ENCODE measurements at places on chromosomes 4 and X.

DNA sequence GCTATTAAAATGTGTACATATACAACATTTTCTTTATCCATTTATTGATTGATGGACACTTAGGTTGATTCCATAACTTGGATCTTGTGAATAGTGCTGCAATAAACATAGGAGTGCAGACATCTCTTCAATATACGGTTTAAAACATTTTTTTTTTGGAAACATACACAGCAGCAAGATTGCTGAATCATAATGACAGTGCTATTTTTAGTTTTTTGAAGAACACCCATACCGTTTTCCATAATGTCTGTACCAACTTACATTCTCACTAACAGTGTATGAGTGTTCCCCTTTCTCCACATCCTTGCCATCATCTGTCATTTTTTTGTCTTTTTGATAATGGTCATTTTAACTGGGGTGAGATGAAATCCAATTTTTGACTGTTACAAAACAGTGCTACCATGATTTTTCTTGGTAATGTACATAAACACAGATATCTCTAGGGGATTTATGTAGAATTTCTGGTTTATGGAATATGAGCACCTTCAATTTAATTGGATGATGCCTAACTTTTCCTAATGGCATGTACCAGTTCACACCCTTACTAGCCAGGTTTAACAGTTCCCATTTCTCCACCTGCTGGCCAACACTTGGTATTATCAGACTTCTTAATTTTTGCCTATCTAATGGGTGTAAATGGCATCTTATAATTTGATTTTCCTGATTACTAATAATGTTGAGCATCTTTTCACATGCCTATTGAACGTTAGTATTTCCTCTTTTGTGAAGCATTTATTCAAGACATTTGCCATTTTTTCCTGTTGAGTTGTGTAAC is 21.0 kb upstream of the TMSB15B start:
- DNase-seq, result peak; percentile 48

- no peak for DNase-seq
Observed at GRCh38 chr4:109390115-109390768, 43.4 kb upstream of the SEC24B start.

DNA sequence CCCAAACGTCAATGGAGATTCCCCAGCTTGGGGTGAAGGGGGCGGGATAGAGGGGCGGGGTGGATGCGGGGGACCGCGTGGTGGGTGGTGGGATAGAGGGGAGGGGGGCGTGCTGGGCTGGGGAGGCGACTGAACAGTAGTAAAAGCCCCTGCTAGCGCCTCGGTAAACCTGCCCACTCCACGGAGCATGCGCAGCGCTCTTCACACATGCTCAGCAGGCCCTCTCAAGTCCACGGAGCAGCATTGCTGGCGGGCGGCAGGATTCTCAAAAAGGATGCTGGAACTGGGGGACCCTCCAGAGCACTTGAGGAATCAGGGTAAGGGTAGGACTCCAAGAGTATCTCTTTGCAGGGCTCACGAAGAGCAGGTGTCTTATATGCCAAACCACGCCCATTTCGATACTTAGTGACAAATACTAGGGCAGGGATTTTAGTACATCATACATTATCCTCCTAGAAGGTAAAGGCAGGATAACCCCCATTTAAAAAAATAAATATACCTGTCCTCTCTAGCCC is 378 bp upstream of the RPS6KA6 start:
- DNase-seq, result peak; percentile 61

- DNase-seq, result peak; percentile 62
Observed at GRCh38 chr4:37889849-37890800, 759 bp upstream of the TBC1D1 start.

DNA sequence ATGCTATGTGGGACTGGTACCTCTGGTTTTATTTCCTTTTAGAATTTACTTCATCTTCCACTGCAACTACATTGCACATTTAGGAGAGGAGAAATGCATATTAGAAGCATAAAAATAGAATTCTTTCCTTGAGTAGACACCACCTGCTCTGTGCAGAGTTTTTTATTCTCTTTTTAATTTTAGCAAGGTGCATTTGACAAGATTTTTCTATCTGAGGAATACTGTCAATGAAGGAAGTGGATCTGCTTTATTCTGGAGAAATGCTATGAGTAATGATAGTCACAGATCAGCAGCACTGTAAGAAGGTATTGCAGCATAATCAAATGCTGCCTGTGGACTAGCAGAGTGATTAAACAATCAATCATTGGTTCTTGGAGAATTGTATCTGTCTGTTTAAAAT is 1038.3 kb downstream of the RAPGEF2 start:
- DNase-seq, result no peak

DNA sequence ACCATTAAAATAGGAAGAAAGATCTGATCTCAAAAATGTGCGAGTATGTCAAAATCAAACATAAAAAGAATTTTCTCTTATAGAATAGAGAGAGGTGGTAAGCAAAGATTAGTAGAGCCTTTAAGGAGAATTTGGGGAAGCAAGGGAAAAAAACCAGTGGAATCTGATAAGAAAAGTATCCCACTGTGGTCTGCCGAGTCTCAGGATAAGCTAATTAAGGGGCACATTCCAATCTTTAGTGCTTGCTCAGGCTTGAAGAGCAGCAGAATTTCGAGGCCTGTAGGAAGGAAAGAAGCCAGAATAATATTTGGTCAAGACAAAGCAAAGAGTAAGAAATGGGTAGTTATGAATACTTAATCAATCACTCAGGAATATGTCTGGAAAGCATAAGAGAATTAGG is 13.0 kb downstream of the STATH start:
- peak; percentile 10 for DNase-seq

- DNase-seq, result peak; percentile 98
Observed at GRCh38 chr4:119212234-119212963, at the start of gene USP53. Gene USP53 (plus strand): TSS chr4:119212713. CDS start chr4:119239760, 27,047 bp downstream.

GRCh38 chr4:151799417-151800012 is 38.7 kb upstream of the GATB start:
- no peak for DNase-seq

DNA sequence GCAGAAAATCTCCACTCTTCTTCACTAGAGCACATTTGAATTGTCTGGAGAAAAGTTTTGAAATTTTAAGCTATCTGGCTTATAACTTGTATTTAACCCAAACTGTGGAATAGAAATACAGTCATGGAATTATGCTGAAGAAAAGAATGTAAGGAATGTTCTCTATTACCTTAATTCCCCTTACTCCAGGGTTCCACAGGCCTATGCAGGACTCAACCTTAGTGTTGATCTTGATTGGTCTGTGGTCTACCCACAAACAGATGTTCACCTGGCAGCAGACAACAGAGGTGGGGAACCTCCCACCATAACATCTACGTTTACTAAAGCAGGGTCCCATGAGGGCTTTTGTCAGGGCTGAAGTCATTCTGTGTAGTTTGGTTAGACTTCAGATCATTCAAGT is 189.3 kb upstream of the GPRIN3 start:
- no peak for DNase-seq

- no peak for DNase-seq
Observed at GRCh38 chr4:120403296-120403695, 336.6 kb upstream of the MAD2L1 start.

- DNase-seq, result peak; percentile 60
Observed at GRCh38 chr4:83922402-83922801, 386.5 kb downstream of the GPAT3 start.

DNA sequence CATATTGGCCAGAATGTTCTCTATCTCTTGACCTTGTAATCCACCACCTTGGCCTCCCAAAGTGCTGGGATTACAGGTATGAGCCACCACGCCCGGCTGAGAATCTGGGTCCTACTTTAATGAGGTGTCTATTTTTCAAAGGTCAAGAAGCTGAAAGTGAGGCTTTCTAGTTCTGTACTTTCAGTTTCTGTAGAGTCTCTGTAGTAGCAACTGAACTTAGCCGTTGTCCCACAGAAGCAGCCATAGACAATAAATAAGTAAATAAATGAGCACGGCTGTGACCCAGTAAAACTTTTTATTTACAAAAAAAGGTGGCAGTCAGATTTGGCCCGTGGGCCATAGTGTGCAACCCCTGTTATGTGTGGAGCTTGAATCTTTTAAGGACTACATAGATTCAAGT is 92.0 kb downstream of the FNIP2 start:
- DNase-seq, result no peak

GRCh38 chr4:153399358-153399757 is 54.9 kb downstream of the MND1 start:
- no peak for DNase-seq

- no peak for DNase-seq
Observed at GRCh38 chrX:21741869-21742701, 15.8 kb downstream of the SMPX start.

DNA sequence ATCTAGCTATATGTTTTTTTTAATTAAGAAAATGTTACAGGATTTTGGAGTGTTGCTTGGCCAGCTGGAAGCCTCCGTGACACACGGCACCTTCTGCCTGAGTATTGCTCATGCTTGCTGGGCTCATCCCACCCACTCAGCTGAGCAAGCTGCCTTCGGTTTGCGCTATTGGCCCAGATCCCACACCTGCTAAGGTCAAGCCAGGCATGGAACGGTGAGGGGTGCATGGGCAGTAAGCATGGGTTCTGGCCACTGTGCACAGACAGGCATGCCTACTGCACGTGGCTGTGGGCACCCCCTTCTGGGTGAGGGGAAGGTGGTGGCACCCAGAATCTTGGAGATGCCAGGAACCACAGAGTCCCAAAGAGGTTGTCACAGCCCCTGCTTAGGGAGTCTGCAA is 1178.4 kb upstream of the PCDH7 start:
- no peak for DNase-seq

GRCh38 chr4:176150704-176151103 is 44.7 kb downstream of the SPATA4 start:
- no peak for DNase-seq

GRCh38 chr4:158962393-158962792 is 140.5 kb upstream of the RAPGEF2 start:
- DNase-seq, result peak; percentile 27

GRCh38 chr4:57418133-57418532 is 307.9 kb upstream of the IGFBP7 start:
- no peak for DNase-seq

DNA sequence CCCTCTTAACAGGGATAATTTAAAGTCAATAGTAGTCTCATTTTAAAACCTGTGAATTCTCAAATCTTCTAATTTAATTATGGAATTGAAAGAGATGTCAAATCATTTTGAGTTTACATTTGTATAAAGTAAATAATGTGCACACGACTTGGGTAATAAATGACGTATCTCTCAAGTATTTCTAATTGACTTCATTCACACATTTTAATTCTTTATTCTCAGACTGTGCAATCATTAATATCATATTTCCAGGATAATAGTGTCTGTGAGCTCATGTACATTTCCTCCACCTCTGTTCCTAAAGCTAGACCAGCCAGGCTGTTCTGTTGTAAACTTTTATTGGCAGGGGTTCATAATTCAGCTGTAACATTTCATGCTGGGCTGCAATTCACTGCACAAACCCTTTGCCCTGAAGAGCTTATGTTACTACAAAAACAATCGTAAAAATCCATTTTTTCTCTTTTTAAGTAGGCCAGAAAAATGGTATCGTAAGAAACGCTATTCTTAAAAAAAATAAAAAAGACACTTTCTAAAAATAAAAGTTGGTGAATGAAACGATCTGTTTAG is 1103.1 kb upstream of the TENM3 start:
- DNase-seq, result no peak

- no peak for DNase-seq
Observed at GRCh38 chrX:20567108-20567507, 300.4 kb upstream of the RPS6KA3 start.

DNA sequence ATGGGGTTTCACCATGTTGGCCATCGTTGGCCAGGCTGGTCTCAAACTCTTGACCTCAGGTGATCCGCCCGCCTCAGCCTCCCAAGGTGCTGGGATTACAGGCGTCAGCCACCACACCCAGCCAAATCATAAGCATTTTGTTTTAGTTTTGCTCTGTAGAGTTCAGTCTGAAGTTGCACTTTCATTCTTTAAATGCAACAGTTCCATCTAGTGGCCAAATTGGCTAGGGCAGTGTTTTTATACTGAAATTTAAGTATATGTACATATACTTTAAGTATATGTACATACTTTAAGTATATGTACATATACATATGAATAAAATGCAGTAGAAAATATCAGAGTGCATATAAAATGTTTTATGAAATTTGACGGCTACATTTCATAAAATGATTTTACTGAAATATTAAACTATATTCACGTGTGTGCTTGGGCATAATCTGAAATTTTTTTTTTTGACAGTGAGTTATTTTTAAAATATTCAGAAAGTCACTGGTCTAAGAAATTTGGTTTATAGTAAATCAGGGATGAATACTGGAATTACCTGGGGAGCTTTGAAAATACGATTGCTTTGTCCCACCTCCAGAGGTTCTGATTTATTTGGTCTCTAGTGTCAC is 145.5 kb downstream of the NWD2 start:
- peak; percentile 78 for DNase-seq

- DNase-seq, result no peak
Observed at GRCh38 chr4:109436504-109436903, 2.9 kb downstream of the SEC24B start.

DNA sequence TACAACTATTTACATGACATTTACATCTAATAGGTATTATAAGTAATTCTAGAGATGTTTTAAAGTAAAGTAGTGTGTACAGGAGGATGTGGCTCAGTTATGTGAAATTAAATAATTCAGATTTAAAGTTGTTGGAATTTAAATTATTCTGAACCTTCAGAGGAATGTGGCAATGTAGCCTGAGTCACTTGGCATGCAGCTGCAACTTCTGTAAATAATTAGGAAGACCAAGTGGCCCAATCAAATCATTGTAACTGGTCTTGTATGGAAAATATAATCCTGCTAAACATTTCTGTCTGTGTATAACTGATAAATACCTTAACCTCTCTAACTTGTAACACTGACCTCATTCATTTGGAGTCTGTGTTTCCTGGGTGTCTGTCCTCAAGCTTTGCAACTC is 828.9 kb downstream of the GLUD2 start:
- DNase-seq, result peak; percentile 0

DNA sequence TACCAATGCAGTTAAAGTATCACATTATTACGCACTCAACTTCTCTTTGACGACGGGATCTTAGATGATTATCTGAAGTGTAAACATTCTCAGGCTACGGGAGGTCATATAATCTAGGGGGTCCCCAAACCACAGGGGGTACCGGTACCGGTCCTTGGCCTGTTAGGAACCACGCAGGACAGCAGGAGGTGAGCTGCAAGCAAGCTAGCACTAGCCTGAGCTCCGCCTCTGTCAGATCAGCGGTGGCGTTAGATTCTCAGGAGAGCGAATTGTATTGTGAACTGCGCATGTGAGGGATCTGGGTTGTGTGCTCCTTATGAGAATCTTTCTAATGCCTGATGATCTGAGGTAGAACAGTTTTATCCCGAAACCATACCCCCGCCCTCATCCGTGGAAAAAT is 20.6 kb upstream of the PRR27 start:
- DNase-seq, result peak; percentile 8

GRCh38 chr4:103786014-103786413 is 66.2 kb upstream of the TACR3 start:
- peak; percentile 91 for DNase-seq

Measured in GM23338 (cell line).